ENCODE measurements at places on chromosomes 4 and X.

DNA sequence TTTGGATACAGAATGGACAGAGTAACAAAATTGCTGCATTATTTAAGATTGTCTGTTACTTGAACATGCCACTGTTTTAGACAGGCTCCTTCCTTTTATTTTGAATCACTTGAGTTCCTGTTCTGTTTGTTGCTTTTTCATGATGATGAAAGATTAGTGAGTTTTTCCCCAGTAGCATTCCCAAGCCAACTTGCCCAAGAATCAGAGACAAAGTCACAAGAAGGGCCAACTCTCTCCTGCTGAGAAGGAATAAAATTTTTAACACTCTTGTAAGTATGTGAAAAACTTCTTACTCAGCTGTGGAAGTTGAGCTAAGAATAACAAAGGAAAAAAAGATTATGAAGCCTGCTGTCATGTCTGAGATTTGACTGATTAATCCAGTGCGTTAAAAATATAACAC is 104.2 kb downstream of the KLHL8 start:
- DNase-seq: no peak

DNA sequence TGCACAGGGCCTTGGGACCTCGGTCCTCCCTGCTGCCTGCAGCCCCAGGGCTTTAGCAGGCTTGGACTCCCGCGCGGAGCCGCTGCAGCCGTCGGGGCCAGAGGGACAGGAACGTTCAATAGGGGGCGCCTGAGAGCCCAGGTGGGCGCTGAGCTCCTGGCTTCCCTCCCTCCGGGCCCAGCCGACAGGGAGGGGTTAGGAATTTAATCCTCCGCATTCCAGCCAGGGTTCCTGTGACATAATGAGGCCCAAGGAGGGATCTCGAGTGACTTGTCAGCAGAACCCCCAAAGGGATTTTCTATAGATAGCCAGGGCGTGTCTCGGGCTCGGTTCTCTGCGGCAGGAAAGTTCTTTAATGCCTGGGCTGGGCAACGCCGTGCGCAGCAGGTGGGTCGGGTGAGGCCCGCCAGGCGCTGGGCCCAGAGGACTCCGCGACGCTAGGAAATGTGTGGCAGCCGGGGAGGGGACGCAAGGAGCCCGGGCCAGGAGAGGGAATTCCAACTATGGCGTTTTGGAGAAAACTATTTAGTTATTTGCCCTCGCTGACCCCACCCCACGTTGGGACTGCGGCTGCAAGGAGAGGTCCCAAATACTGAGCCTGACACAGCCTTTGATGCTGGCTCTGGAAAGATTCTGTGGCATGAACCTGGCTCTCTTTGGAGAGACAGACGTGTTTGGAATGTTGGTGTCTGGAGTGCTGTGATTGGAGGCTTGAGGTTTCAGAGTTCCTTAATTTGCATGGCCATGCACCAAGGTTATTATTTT is 285.2 kb upstream of the GATB start:
- no peak for DNase-seq

- DNase-seq: no peak
Measured at GRCh38 chrX:2521927-2522386, 21.2 kb upstream of the DHRSX start.

- no peak for DNase-seq
Measured at GRCh38 chr4:5893004-5893580, at the start of gene CRMP1. Gene CRMP1 (minus strand): TSS chr4:5893086. CDS start chr4:5892969, 117 bp downstream.

DNA sequence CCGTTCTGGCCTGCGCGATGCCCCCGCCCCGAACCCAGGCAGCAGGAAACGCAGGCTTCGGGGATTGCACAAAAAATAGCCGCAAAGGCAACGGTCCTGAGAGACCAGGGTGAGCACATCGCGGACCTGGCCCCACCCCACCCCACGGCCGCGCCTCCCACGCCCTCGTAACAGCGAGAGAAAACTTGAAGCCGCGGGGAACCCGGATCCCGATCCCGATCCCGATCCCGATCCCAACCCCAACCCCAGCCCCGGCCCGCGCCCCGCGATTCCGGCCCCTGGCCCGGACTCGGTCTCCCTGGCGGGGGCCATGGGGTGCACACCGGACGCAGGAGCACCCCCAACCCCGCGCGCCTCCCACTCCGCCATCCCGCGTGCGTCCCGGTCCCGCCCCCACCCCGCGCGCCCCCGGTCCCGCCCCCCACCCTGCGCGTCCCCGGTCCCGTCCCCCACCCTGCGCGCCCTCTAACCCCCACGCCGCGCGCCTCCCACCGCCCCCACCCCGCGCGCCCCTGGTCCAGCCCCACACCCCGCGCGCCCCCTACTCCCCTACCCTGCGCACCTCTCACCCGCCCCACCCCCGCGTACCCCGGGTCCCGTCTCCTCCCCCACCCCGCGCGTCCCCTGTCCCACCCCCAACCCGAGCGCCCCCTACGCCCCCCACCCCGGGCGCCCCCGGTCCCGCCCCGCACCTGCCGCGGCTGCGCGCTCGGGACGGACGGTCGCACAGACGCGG is 29.0 kb downstream of the NOP14 start:
- DNase-seq: no peak

GRCh38 chr4:149823769-149824221 is 8.2 kb upstream of the IQCM start:
- no peak for DNase-seq

GRCh38 chrX:41336447-41336846 is 2.5 kb downstream of the DDX3X start:
- DNase-seq: no peak

DNA sequence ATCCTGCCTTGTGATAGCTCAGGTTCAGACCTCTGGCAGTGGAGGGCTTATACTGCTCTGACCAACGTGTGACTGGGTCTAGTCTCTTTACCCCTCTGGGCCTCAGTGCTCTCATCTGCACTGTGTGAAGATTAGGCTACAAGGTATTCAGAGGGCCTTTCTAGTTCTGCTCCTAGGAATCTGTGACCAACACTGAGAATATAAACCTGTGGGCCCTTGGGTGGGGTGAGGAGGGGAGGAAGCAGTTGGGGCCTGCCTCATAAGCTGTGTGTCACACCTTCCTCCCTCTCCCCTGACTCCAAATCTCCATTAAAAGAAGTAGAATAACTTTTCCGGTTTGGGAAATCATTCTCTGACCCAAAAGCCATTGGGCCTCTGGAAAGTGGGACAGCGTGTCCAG is 66.3 kb upstream of the MSN start:
- no peak for DNase-seq

- no peak for DNase-seq
Measured at GRCh38 chr4:29289118-29289517, 1431.1 kb upstream of the PCDH7 start.

DNA sequence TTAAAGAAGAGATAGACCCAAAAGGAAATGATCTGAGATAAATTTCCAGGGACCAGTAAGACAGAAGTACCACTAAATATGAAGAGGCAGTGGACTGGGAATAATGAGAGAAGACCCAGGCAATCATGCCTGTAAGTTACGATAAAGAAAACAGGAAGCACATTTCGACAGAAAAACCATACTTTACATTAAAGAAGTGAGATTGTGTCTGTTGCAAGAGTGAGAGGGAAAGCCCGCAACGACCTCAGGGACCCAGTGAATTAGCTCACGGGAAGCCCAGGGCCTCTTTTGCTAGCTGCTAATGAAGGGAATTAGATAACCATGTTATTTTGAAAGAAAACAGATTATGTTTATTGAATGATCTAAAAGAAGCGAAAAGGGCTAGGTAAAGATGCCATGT is 28.9 kb upstream of the ACSL1 start:
- no peak for DNase-seq

DNA sequence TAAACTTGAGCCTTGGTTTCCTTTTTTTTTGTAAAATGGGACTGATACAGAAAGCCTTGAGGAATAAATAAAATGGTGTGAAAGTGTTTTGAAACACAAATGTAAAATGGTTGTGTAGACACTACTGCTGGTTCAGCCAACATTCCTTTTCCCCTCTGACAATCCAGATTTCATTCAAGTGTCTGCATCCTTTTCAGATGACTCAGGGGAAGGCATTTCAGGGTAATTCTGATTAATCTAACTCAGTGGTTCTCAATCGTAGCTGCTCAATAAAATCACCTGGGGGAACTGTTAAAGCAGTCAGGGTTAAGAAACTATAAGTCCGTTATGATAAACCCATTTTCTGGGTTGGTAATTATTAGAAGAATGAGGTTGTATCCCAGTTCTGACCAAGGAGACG is 4.6 kb downstream of the ARHGAP10 start:
- no peak for DNase-seq

- no peak for DNase-seq
Measured at GRCh38 chrX:146481735-146482134, 327.8 kb upstream of the CXorf51B start.

DNA sequence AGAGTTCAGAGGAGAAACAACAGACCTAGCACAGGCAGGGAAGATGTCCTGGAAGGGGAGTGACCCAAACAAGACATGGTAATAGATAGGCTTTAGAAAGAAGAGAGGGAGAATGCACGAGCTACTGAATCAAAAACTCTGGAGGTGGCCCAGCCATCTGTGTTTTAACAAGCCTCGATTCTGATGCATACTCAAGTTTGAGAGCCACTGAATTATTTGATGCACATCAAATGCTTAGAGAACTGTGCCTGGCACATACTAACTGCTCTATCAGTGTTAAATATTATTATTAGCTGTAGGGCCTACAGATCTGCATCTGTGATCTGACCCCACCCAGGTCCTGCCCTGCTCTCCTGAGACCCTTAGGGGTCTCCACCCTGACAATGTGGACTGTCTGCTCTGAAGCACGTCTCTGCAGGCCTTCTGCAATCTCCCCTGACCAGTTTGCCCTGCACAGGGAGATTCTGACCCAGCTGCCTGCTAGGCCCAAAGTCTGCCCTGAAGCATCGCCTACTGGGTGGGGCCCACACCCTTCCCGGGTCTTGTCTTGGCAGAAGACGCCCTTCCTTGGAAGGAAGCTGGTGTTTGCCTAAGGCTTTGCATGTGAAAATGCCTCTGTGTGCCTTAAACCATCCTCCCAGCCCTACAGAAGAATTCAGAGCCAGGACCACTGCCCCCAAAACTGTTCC is 201.5 kb upstream of the KLF3 start:
- no peak for DNase-seq

- no peak for DNase-seq
Measured at GRCh38 chrX:115988825-115989224, 181.7 kb upstream of the AGTR2 start.

- DNase-seq: no peak
Measured at GRCh38 chr4:163568843-163569242, 74.4 kb downstream of the TMA16 start.

- no peak for DNase-seq
Measured at GRCh38 chr4:80140194-80140593, 57.1 kb upstream of the PRDM8 start.

GRCh38 chr4:29467044-29467717 is 1253.0 kb upstream of the PCDH7 start:
- no peak for DNase-seq

GRCh38 chr4:23851464-23851863 is 38.4 kb downstream of the PPARGC1A start:
- no peak for DNase-seq

DNA sequence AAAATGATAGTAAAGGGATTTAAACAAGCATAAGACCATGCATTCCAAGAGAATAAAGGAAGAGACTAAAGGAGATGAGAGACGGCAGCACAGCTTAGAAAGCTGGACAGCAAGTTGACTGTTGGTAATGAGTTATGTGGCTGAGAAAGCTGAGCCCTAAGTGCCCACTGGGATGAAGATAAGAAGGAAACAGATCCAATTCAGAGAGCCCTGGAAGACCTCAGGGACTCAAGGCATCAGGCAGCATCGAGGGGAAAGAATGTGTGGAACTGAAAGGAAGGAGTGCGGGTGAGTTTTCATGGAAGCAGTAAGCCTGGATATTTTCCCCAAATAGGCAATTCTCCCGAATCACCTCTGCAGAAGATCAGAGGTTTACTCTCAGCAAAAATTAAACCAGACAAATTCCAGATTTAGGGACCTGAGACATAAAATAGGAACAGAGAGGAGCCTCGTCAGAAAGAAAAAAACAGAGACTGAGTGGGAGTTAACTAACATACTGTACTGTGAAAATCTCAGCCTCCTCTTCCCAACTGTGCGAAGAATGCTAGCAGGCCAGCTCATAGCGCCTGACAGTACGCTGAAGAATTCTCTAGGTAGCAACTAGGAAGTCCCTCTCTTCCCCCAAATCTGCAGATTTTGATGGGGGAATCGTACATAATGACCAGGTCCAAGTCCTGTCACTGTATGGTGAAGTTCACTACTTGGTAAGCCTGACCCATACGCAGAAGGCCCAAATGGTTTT is 187.7 kb upstream of the TAPT1 start:
- DNase-seq: no peak

DNA sequence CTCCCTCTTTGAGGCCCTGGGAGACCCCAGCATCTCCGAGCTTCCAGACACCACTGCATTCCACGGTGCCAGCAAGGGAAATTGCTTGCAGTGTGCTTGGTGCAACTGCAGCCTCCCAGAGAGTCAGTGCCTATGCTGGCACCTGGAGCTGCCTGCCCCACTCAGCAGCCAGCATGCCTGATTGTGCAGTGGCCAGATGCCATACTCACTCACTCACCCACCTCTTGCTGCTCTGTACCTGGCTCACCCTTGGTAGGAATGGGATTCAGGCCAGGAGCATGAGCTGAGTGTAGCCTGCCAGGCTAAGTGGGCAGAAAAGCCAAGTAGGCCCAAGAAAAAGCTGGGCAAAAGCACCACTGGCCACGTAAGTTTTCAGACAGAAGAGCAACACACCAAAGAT is 651.4 kb downstream of the GABRG1 start:
- DNase-seq: no peak

DNA sequence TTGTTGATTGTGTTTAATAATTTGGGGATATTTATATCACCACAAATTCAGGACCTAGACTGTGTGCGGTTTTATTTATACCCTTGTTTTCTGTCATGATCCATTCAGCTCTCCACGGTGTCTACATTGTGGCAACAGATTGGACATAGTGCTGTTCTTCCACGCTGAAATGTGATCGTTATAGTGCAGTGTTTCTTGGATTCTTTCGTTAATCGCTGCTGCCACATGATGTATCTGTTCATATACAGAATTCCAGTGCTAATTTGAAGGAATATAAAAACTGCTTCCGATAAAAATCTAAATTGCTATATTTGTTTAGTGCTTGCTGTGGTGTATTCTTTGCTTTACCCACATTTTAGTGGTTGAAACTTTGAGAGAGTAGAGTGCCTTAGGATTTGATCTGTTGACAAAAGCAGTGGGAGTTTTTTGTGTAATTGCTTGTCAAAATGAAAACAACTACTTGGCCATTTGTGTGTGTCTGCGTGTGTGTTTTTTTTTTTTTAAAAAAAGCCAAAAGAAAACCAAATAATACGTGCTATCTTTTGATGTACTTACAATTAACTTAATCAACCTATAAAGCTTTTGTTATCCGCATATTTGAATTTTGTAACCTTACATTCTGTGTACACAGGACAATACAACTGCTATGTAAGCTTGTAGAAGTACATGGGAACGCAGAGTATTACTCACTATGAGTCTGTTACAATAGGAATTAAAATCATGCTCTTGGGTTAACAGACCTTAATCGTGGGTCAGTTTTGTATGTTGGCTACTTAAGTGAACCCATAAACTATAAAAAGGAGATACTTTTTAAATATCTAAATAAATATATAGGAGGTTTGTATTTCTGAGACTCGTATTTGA is 353.3 kb downstream of the ARHGAP24 start:
- DNase-seq: no peak

- no peak for DNase-seq
Measured at GRCh38 chr4:165299399-165300060, 27.9 kb upstream of the MSMO1 start.

- DNase-seq: no peak
Measured at GRCh38 chr4:152510349-152511147, 25.3 kb downstream of the FBXW7 start.

GRCh38 chr4:165368114-165368513 is 10.7 kb upstream of the CPE start:
- no peak for DNase-seq
